ENCODE measurements at places on chromosomes 4 and X.

DNA sequence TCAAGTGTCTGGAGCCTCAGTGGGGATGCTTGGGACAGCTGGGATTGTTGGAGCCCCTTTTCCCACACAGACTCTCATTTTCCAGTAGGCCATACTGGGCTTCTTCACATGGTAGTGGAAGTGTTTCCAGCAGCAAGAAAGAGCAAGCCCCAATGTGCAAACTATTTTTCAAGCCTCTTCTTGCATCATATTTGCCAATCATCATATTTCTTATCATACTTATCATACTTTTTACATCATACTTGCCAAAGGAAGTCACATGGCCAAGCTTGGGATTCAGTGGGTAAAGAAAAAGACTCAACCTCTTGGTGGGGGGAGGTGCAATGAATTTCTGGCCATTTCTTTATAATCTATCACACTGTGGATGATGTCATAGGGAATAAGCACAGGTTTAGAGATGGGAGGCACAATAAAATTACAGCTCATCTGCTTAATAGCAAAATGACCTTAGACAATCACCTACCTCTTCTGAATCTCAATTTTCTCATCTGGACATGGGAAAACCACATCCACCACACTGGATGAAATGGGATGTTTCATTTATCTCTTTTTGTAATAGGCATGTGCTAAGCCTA lies 174.2 kb downstream of the MID1IP1 start:
- DNase-seq = no peak

- no peak for DNase-seq
Observed at GRCh38 chrX:13090339-13091110, 46.1 kb upstream of the FAM9C start.

GRCh38 chr4:165782623-165783022 lies 90.4 kb upstream of the TLL1 start:
- DNase-seq = no peak

GRCh38 chrX:123581586-123581985 lies 151.3 kb downstream of the THOC2 start:
- DNase-seq = no peak

GRCh38 chr4:133683967-133684366 lies 517.6 kb downstream of the PABPC4L start:
- DNase-seq = no peak

DNA sequence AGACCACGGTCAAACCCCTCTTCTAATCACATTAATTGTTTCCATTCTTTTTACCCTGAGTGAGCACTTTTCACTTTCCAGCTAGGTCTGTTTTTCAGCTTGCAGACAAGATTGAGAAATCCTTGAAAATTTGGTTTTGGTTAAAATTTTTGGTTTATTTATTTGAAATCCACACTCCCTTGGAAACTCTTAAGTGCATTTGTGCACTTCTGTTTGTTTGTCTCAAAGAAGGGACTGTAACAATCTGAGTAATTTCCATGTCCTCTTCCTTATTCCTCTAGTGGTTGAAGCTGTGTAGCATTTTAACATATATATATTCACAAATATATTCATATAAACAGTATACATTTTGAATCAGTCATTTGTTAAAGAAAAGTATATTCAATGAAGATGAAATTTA lies 333.3 kb downstream of the ANK2 start:
- no peak for DNase-seq

DNA sequence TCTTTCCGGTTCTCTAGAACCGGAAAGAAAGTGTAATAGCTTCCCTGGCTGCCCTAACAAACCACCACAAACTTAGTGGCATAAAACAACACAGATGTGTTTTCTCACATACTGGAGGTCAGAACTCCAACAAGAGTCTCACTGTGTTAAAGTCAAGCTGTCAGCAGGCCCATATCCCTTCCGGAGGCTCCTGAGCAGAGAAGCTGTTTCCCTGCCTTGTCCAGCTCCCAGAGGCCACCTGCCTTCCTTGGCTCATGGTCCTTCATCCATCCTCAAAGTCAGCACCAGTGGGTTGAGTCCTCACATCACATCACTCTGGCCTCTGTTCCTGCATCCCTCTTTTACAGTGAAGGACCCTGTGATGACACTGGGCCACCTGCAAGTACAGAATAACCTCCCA lies 49.8 kb upstream of the HMX1 start:
- DNase-seq = no peak
